Stimulated activated CD8-positive, alpha-beta memory T cell treated with anti-CD3 and anti-CD28 coated beads, Interleukin-4, amount 100 ng/mL, for 1 hour (primary cell): ENCODE measurements at places on chromosomes 3 and 15.

DNA sequence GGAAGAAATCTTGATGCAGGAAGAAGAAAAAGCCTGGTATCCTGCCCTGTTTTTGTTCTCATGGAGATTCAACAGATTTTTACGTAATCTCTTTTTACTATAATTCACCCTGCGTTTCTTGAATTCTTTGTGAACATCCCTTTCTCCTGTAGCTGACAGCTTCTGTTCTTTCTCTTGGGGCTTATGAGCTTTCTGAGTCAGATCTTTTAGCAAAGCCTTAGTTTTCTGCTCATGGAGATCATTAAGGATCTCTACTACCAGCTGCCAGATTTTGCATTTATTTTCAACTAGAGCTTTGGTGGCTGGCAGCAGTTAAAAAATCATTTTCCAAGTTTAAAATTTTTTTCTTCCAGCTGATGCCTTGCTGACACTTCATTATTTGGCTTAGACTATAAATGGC is 51.6 kb downstream of the MOBP start:
- no peak for DNase-seq

DNA sequence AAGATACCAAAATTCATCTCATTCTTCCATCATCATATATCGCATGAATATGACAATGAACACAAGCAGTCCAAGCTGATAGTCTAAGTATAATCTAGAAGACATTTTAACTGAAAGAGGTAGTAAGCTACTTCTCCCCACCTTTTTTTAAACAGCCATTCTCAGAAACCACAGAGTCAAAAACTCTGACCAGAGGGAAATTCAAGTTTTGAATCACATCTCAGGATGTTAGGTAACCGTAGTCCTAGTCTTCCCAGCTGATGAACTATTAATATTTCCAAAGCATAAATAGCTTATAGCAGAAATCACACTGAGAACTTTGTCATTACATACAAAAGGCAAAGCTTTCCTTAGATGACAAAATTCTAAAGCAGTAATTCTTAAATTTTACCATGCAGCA is 25.8 kb downstream of the NPTN start:
- no peak for DNase-seq

DNA sequence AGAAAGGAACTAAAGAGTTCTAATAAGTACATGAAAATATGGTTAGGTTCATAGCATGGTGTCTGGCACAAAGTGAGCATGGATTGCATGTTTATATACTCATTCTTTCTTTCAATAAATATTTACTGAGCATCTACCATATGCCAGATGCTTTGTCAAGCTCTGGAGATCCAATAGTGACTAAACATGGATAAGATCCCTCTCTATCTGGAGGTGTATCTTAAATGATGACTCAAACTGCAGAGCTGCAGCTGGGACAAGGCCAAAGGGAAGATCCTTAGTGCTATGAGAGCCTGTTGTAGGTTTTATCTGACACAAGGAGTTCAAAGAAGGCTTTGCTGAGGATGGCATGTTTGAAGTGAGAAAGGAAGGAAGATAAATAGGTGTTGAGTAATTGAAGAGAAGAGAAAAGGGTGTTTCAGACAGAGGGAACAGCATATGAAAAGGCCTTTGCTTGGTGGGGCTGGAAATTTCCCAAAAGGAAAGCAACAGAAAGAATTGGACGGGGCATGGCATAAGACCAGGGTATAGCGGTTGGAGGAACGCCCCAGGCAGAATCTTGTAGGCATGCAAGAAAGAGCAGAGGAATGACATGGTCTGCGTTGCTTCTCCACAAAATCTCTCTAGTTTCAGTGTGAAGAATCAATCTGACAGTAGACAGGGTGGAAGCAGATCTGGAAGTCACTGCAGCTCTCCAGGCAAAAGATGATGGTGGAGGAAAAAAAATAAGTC is 239.9 kb upstream of the LRTM1 start:
- no peak for DNase-seq

GRCh38 chr15:69668039-69668705 is 215.6 kb downstream of the RPLP1 start:
- no peak for DNase-seq

GRCh38 chr3:176978441-176978840 is 218.8 kb downstream of the TBL1XR1 start:
- DNase-seq, result no peak

DNA sequence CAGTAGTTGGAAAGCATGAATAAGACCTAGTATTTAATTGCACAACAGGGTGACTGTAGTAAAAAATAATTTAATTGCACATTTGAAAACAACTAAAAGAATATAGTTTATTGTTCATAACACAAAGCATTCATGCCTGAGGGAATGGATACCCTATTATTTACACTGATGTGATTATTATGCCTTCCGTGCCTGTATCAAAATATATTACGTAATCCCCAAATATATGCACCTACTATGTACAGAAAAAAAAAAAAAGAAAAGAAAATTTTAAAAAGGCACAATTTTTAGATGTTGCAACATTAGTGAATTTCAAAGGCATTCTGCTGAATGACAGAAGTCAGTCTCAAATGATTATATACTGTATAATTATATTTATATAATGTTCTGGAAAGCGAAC is 647.2 kb upstream of the BCHE start:
- no peak for DNase-seq

GRCh38 chr3:134594331-134594741 is 56.5 kb downstream of the KY start:
- no peak for DNase-seq

DNA sequence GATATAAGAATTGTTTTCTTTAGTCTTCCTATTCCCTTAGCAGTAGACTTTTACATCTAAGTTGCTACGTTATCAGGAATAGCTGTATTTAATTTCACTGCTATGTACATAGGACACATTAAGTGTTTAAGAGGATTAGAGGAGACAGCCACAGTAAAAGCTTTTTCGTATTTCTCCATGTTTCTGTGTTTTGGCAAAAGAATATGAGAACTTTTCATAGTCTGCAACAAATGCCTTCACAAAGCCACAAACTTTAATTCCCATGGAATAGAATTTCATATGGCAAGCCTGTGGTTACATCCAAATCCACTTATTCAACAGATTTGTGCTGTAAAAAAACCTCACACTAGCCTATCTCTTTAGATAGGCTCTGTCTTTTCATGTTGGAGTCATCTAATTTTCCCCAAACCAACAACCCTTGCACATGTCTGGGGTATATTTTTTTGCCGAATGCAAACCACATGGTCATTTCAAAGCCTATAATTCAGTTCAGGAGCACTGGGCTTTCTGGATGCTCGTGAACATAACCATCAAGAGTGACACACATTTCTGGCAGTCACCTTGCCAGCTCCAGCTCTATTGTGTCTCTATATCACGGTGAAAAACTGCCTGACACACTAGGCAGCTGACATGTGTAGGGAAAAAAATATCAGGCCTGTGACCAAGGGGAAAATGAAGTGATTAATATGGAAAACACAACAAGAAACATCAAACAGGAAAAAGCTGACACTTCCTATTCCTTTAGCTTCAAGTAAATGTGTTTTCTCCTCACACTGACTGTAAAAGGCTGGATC is 19.2 kb downstream of the PLD1 start:
- DNase-seq, result no peak

- no peak for DNase-seq
Measured at GRCh38 chr3:124773351-124774326, 43.4 kb downstream of the UMPS start.

DNA sequence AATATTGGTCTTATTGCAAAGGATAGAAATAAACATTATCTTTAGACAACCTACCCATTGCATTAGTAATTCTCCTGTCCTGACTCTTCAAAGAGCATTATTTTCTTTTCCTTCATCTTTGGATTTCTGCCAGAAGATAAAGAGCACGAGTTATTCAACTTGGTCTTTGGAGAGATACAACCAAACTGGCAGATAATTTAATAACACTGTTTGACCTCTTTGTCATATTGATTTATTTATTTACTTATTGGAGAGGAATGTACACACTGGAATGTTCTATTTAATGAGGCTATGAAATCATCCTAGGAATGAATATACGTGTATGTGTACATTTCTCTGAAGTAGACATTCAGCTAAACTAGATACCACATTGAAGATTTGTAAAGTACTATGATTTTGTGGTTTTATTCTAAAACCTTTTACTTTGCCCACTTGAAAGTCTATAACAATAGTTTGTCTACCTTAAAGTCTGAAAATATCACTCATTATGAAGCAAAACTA is 462.1 kb downstream of the C3orf38 start:
- DNase-seq, result no peak

GRCh38 chr15:64060716-64061115 is 14.4 kb upstream of the DAPK2 start:
- DNase-seq, result no peak

- DNase-seq, result no peak
Measured at GRCh38 chr3:193451902-193452301, 73.3 kb upstream of the ATP13A5 start.

DNA sequence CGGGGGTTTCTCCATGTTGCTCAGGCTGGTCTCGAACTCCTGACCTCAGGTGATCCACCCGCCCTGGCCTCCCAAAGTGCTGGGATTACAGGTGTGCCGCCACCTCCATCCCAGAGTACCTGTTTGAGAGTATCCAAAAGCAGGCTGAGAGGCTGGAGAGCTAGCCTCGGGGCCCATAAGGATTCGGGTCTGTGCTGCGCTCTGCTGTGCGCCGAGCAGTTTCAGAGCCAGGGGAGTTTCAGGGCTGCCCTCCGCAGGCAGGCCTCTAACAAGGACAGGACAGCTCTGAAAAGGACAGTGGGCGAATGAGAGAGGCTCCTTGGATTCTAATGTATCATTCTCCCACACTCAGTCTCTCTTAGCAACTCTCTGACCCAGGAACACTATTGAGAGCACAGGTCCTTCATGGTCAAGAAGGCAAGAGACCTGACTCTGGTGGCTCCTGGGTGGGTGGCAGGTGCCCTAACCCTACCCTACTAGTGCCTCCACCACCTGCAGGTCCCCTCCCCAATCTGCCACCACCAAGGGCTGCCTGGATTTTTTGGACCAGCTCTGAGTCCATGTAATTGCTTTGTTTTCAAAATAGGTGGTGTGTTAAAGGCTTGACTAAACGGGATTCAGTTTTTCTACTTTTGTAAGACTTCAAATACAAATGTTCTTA is 27.8 kb downstream of the MAGEF1 start:
- DNase-seq, result no peak
